ENCODE measurements at places on chromosomes 16 and 17.

DNA sequence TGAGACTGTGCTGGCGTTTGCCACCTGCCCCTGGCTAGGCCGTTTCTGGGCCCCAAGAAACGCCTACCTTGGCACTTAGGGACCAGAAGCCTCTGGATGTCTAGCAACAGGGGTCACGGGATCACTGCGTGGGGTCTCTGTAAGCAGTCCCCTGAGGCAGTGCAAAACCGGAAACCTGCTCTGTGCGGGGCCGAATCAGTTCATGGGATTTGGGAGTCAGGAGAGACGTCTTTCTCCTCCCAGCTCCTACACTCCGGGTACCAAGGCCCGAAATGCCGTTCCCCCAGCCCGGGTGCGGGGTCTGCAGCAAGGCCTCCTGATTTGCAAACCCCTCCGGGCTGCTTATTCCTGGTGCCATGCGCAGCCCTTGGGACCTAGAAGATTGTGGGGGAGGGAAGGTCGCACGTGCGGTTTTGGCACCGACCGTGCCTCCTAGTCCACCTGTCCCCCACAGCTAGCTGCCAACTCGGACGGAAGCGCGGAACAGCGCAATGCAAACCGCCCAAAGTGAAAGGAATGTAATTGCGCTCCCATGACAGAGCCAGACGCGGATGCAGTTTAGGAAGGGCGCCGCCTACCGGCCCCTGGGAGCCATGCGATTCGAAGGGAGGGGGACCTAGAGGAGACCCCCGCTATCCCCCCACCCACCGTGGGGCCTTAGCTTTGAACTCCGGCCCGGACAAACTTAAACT, 6.5 kb downstream of the IRX5 start:
- no peak for DNase-seq

GRCh38 chr16:85126705-85127378, 14.6 kb upstream of the CIBAR2 start:
- no peak for DNase-seq

GRCh38 chr17:7721612-7722011, 4.1 kb downstream of the DNAH2 start:
- DNase-seq, result no peak

DNA sequence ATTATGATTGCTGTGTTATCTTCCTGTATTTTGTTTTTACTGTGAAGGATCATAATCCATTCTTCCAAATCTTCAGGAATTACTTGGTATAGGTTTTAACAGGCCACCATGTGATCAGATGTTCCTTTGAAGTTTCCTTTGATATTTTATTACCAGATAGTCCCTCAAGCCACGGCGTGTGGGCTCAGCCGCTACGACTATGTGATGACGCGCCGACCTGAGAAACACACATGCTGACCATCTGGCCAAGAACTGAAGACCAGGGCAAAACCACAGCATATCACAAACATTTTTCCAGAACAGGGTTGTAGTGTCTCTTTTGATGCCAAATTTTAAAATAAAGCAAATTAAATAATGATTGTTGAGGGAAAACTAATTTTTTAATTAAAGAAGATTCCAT, 47.3 kb downstream of the ZCCHC14 start:
- DNase-seq, result no peak

DNA sequence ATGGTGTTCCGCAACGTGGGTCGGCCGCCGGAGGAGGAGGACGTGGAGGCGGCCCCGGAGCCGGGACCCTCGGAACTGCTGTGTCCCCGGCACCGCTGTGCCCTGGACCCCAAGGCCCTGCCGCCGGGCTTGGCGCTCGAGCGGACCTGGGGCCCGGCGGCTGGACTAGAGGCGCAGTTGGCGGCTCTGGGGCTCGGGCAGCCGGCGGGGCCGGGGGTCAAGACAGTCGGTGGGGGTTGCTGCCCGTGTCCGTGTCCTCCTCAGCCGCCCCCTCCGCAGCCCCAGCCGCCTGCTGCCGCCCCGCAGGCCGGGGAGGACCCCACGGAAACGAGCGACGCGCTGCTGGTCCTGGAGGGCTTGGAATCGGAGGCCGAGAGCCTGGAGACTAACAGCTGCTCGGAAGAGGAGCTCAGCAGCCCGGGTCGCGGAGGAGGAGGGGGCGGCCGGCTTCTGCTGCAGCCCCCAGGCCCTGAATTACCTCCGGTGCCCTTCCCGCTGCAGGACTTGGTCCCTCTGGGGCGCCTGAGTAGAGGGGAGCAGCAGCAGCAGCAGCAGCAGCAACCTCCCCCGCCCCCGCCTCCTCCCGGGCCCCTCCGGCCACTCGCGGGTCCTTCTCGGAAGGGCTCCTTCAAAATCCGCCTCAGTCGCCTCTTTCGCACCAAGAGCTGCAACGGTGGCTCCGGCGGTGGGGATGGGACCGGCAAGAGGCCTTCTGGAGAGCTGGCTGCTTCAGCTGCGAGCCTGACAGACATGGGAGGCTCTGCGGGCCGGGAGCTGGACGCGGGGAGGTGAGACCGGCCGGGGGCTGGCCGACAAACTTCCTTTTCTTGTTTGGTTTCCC, 821 bp downstream of the SOCS7 start:
- peak; percentile 11 for DNase-seq

- DNase-seq, result no peak
Measured at GRCh38 chr16:26317885-26318284, 626.1 kb downstream of the HS3ST4 start.

DNA sequence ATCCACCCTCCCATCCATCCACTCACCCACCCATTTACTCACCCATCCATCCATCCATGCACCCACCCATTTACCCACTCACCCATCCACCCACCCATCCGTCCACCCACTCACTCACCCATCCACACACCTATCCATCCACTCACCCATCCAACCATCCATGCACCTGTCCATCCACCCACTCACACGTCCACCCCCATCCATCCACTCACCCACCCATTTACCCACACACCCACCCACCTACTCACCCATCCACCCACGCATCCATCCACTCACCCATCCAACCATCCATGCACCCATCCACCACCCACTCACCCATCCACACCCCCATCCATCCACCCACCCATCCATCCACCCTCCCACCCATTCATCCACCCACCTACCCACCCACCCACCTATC, 12.2 kb downstream of the SOX8 start:
- DNase-seq, result no peak

- no peak for DNase-seq
Measured at GRCh38 chr17:11302401-11303186, 61.6 kb downstream of the SHISA6 start.

- DNase-seq, result no peak
Measured at GRCh38 chr16:83870830-83871229, 28.1 kb upstream of the MLYCD start.

GRCh38 chr17:1617620-1618174, 10.9 kb downstream of the SLC43A2 start:
- DNase-seq, result no peak

- no peak for DNase-seq
Measured at GRCh38 chr17:55706808-55707773, 15.6 kb downstream of the TMEM100 start.

GRCh38 chr17:6913608-6914443, 82.0 kb upstream of the ALOX12 start:
- peak; percentile 75 for DNase-seq

- no peak for DNase-seq
Measured at GRCh38 chr16:88376835-88377726, 5.7 kb upstream of the ZNF469 start.

- no peak for DNase-seq
Measured at GRCh38 chr17:22268912-22269220, 576.5 kb downstream of the KCNJ18 start.

GRCh38 chr16:81429045-81429521, 15.5 kb upstream of the CMIP start:
- DNase-seq, result no peak

GRCh38 chr16:74679983-74680382, 13.3 kb upstream of the RFWD3 start:
- DNase-seq, result no peak

DNA sequence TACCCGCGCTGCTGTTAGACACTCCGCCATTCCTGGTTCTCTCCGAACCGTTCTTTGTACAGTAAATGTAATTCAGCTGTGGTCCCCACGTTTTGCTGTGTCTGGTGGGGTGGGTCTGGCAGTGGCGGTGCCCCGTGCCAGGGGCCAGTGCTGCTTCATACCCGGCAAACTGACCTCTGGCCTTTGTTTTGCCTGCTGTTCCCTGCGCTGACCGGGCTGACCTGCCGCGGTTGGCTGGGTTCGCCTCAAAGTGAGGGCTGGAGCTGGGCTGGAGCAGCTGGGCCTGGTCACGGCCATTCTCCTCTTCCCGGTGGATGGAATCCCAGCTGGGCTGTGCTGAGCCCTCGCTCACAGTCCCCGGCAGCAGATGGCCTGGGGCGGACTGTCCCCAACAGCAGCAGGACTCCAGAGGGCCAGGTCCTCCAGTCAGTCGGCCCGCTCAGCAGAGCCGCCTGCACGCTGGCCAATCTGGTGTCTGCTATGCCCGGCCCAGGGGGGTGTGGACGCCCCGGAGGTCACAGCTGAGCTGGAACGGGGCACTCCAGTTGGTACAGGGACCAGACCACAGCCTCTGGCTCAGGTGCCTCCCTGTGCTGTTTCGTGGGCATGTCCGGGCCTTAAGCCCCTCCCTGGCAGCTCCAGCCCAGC, 1.5 kb upstream of the WFIKKN1 start:
- no peak for DNase-seq

GRCh38 chr16:88599825-88600538, 29.8 kb downstream of the ZC3H18 start:
- DNase-seq, result no peak

DNA sequence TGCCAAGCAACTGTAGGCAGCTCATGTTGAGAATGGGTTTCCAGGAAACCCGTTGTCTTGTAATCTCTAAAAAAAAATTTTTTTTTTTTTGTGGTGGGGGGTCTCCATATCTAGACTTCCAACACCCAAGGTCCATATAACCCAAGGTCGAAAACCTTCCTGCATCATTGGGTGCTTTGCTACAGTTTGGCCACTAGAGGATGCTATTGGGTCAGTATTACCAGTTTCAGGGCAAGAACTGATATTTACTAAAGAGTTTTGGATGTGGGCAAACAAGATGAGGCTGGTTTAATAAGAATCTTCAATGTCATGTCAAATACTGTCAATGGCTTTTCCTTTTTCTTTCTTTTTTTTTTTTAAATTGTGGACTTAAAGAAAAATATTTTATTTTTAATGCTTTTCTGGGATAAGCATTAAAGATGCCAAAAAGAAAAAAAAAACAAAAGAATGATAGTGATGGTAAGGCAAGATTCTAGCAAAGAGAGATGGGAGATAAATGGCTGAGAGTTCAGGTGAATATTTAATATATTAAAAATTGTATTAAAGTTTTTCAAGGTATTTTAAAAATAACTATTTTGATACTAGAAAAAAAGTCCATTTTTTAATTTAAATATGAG, 62.2 kb downstream of the DHRS7C start:
- DNase-seq, result peak; percentile 3

- DNase-seq, result peak; percentile 30
Measured at GRCh38 chr17:15260376-15261257, 4.5 kb downstream of the PMP22 start.

DNA sequence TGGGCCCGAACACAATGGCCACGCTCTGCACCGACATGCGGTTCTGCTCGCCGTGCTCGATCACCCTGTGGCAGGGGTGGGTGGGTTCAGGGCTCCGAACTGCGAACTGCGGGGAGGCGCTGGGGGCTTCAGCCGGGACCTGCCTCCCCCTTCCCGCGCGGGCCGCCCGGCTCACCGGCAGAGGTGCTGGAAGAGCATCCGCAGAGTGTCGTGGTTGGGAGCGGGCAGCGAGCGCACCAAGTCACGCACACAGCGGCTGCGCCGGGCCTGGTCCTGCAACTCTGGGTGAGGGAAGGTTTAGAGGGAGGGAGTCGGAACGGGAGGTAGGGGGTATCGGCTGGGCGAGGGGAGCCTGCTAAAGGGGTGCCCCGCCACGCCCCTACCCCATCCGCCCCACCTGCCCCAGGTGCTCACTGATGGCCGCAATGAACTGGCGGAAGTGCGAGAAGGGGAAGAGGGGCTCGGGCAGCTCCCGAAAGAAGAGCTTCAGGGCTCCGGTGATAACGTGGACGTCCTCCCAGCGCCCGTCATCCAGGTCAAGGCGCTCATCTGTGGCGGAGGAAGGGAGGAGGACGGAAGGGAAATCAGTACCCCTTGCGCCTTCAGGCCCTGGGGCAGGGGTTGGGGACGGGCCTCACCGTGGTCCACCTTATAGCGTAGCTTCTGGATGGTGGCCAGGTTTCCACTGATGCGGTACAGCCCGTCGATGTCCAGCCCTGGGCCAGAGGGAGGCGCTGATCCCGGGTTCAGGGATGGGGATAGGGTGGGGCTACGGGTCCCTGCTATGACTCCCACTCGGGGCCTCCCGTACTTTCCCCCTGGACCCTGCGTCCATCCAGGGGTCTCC, 36.9 kb downstream of the ARHGAP27 start:
- DNase-seq, result no peak

DNA sequence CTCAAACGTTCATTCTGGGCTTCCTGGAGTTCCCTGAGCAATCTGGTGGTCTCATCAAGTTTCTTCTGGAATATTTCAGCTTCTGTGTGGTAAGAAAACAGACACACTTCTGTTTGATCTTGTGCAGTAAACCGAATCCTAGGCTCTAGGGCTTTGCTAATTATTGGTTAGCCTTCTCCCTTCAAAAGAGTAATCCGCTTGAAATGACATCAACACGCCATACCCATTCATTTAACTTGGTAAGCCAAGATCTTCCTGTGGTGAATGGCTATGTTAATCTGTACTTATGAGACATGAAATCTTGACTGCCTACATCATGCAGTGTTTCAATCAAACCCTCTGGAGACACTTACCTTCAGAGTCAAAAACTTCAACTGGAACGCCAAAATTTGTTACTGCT, 48.5 kb downstream of the BRD7 start:
- DNase-seq, result no peak

- no peak for DNase-seq
Measured at GRCh38 chr17:46195217-46195855, 2.1 kb upstream of the KANSL1 start.

DNA sequence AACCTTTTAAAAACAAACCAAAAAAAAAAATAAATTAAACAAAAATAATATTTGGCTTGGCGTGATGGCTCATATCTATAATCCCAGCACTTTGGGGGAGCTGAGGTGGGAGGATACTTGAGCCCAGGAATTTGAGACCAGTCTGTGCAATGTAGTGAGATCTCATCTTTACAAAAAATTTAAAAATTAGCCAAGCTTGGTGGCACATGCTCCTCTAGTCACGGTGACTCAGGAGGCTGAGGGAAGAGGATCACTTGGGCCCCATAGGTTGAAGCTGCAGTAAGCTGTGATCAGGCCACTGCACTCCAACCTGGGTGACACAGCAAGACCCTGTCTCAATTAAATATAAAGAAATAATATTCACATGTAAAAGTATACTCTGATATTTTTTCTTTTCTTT, 12.2 kb downstream of the GNGT2 start:
- DNase-seq, result no peak

- DNase-seq, result no peak
Measured at GRCh38 chr16:68993885-68994284, 111.6 kb upstream of the HAS3 start.

GRCh38 chr17:13594310-13594709, 7.4 kb downstream of the HS3ST3A1 start:
- DNase-seq, result no peak

- DNase-seq, result peak; percentile 55
Measured at GRCh38 chr17:76816590-76817135, 51.5 kb upstream of the MGAT5B start.
